Inflammatory macrophage (primary cell): ENCODE measurements at places on chromosomes 4 and X.
A peak's percentile ranks its signal among the peaks of the same experiment; 100 is the strongest.

- DNase-seq, result no peak
These were observed 973.1 kb upstream of the GRID2 start for GRCh38 chr4:91330555-91331137.

DNA sequence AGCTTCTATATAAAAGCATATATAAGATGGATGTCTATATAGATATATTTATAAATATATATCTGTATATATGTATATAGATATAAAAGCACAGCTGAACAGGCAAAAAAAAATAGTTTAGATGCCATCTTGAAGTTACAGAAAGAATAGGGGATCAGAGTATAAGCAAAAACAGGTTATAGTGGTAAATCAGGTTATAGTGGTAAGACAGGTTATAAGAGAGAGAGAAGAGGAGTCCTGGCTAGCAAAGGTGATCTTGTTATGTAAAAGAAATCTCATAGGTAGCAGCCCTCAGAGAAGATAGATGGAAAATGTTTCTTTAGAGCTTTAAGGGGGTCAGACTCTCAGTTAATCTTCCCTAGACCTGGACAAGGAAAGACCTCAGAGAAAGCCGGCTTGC, 1263.1 kb downstream of the PCDH7 start:
- no peak for DNase-seq

DNA sequence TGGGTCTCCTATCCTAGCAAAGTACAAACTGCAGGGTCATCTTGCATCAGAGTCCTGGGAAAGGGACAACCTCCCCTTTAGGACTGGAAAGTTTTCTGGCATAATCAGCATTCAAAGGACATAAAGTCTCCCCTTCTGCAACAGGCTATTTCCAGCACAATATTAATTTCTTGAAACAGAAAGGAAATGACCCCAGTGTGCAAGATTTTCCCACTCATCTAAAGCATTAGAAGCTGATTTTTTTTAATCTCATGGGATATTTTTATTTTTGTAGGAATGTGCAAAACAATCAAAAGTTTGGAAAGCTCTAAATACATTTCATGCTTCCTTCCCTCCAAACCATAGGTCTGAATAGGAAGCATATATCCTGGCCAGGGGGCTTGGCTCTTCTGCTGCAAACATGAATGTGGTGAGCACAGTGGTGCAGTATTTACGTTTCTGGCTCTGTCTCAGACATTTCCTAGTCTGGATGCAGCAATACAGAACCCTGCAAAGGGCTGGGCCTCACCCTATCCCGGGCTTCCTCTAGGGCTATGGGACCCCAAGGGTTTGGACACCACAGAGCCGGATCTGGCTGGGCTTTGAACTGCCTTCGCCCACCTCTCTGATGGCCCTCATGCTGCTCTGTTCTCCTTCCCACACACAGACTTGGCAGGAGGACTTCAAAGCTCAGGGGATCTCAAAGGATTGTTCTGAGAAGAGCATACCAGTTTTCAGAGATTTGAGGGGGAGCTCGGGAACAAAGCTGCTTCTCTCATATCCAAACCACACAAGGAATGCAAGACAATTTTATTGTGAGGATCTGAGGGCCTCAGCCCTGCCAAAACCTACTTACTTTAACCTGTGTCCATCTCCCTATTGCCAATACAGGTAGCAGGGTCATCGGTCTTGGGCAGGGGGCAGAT, 64.9 kb downstream of the POLR2B start:
- DNase-seq, result no peak

- DNase-seq, result no peak
These were observed 29.2 kb downstream of the IGFBP7 start for GRCh38 chr4:57080781-57081650.

GRCh38 chr4:89416960-89417359, 109.4 kb upstream of the GPRIN3 start:
- no peak for DNase-seq

DNA sequence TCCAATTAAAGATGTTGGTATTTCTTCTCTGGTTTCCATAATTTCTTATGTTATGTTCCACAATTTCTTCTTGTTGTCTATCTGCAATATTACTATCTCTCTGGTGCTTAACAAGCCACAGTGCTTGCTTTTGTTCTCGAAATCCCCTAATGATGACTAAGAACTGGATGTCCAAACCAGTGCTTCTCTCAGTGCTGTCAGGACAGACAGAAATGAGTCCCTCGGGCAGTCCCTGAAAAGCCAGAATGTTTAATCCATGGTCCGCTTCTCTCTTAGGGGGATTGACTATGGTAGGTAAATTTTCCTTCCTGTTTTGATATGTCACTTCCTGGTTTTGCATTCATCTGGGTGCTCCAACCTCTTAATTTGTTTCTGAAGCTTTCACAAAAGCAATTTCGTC, 321.6 kb upstream of the PCDH10 start:
- DNase-seq, result no peak

DNA sequence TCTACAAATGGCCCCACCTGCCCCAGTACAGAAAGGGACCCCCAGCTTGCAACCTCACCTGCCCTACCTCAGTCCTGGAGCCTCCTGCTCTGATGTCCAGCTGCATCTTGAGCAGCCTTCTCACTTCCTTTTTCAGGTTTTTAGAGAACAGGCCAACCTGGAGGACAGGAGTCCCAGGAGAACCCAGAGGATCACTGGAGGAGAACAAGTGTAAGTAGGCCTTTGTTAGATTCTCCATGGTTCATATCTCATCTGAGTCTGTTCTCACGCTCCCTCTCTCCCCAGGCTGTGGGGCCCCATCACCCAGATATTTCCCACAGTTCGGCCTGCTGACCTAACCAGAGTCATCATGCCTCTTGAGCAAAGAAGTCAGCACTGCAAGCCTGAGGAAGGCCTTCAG, 3.6 kb downstream of the MAGEA11 start:
- DNase-seq, result no peak

DNA sequence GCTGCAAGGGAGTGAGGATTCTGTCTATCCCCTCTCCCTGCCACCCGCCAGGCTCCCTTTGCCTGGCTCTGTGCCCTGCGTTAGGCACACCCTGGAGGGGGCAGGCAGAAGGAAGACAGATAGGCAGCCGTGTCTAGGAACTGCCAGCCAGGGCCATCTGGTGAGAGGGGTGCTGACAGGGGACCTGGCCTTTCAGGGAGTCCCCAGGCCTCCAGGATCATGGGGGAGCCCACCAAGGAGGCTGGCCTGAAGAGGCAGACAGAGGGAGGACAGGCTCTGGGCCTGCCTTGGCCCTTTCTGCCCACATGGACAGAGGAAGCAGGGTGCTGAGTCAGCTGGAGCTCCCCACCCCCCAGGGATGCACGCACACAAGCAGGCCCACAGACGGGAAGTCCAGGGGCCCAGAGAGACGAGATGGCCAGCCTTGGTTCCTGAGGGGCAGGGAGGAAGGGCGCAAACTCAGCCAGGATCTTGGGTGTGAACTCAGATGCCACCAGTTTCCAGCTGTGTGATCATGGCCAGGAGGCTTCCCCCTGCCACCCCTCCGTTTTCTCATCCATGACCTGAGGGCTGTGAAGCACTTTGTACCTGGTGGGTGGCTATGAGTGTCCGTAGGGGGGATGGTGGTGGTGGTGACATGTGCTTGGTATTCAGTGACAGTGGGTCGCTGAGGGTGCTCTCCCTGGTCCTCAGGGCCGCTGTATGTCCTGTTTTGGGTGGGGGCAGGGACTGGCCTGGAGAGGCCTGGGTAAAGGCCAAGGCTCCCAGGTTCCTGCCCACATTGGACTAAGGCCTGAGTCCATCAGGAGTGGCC, 1.8 kb downstream of the SH3BP2 start:
- DNase-seq, result peak; percentile 84

- DNase-seq, result no peak
These were observed 95.0 kb upstream of the TBL1X start for GRCh38 chrX:9369802-9370291.

- no peak for DNase-seq
These were observed at the start of gene ARHGAP6 for GRCh38 chrX:11665168-11666111. Gene ARHGAP6 (minus strand): TSS chrX:11665920. CDS start chrX:11664828, 1,092 bp downstream.

- peak; percentile 67 for DNase-seq
These were observed 1.1 kb upstream of the TLR3 start for GRCh38 chr4:186067757-186068385.

GRCh38 chr4:55729351-55730279, 90.0 kb upstream of the EXOC1L start:
- DNase-seq, result no peak

DNA sequence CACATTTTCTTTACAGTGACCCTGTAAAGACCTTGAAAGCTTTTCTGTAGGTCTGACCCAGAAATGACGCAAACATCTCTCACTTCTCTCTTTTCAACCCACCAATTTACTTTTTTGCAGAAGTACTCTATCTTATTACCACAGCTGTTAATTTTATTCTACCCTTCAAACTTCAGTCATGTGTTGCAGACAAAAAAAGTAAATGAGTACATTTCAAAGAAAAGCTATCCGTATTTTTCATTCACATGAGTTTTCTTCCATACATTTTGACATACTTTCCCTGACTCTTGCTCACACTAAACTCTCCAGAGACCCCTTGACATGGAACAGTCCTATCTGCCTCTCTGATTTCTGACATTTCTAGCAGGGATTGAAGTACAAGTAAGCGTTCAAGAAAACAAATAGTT, 51.7 kb downstream of the SLC7A11 start:
- DNase-seq, result peak; percentile 91

GRCh38 chrX:84118315-84118714, 69.7 kb downstream of the RPS6KA6 start:
- DNase-seq, result no peak

DNA sequence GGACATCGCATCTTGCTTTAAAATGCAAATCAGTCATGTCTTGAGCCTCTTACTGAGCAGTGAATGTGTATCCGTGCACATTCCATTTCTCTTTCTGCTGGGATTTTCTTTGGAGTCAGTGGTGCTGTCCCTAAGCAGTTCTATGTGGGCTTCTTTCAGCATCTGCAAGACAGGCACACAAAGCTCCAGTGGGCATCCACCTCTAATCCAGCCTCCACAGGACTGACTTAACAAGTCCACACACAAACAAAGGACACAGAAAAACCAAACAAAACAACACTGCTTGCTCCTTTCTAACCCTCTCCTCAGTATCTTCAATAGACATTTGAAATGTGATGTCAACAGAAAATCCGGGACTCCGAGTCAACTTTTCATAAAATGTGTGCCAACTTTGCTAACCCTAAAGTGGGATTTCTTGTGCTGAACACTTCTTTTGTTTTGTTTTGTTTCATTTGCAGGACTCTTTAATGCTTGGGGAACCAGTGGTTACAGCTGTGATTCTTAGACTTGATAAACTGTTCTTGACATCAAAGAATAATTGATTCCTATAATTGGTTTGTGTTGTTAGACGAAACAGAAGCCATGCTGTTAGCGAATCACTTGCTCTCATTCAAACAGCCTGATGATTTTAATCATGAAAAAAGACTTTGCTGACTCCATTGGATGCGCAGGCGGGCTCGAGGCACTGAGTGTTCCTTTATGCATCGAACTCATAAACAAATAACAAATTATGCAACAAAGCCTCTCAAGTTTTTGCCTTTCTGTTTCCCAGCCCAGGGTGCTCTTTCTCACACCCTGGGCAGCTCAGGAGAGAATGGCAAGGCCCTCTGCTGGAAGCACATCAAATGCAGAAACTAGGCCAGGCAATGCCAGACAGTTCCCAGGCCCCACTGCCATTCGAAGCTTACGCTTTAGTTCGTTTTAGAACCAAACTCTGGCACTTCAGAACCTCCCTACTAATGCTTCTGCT, 20.1 kb downstream of the ETNPPL start:
- no peak for DNase-seq

DNA sequence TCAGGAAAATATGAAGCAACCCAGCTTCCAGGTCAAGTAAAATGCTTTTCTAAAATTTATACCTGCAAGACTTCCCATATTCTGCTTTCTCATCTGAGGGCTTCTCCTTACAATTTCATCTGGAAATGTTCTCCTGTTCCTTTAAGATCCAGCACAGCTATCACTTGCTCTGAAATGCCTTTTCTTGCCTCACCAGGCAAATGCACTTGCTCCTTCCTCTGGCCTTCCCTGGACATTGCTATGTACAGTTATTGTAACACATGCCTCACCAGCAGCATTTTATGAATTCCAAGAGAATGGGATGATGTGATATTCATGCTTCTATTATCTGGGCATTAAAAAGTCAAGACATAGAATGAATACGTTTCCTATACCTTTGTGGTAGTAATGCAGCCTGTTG, 842.1 kb upstream of the INTU start:
- DNase-seq, result no peak

DNA sequence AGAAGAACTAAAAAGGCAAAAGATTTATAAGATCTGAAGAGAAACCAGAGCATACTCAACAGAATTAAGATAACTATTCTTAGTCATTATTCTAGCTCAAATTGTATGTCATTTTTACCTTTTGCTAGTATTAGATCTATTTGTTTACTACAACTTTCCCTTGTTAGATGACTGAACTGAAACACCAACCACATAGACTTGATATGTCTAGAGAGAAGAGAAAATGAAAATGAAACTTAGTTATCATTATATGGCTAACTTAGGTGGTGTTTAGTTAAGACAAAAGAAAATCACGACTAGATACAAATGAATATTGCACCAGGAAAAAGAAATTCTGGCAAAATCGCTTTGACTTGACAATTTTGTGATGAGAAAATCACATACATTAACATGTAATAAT, 690.8 kb downstream of the PCDH18 start:
- DNase-seq, result no peak
